ENCODE measurements at places on chromosomes 6 and 20. TPM values are rescaled to one million over a fixed set of nuclear protein-coding genes. Genes with fewer than 3 reads are reported as not detected.

DNA sequence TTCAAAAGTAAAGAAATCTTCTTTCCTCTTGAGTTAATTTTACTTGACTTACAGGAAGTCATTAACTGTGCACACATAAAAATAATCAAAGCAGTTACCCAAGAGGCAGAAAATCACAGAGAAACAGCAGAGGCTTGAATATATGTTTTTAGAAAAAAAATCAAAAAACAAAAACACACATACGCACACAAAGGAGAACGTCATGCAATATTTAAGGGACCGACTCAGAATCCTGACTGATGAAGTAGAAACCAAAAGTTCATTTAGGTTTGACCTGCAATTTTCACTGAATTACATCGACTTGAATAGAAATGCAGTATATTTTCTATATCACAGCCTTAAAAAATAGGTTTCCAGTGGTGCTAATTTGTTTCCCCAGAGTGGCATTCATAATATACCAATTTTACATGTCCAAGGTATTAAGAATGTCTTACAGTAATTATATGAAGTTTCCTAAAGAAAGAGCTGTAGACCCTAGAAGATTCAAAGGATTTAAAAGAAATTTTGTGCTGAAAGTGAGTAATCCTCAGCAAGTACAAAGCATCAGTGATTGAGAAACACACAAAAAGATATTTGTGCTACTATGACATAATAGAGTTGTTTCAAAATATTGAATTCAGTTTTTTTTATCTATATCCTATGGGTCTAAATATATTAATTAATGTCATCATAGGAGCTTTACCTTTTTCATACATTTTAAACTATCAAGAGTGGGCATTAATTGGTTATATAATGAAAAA is 358.5 kb upstream of the RUNX2 start:
- H3K27ac ChIP-seq, result no peak overlapping the region
- H3K4me1 ChIP-seq, result no peaks in the 10 kb centered on the region
- DNase-seq, result no peak
- no peak overlapping the region for H3K4me3 ChIP-seq
- H3K27me3 ChIP-seq, result no peaks in the 10 kb centered on the region
- no peaks in the 10 kb centered on the region for H3K36me3 ChIP-seq

- no peaks in the 10 kb centered on the region for H3K36me3 ChIP-seq
- DNase-seq, result no peak
- H3K4me3 ChIP-seq, result no peak overlapping the region
- H3K4me1 ChIP-seq, result no peaks in the 10 kb centered on the region
Measured at GRCh38 chr6:9428421-9429172, 986.3 kb downstream of the TFAP2A start.

DNA sequence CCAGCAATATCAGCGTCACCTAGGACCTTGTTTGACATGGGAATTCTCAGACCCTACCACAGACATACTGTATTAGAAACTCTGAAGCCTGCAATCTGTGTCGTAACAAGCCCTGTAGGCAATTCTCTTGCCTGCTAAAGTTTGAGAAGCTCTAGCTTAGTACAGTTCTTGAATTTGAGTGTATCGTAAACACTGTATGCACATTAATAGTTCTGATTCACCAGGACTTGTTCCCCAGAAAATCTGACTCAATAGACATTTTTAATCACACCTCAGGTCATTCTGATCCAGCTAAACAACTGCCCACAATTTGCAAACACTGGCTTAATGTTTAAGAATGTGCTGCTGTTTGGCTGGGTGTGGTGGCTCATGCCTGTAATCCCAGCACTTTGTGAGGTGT is 414.3 kb downstream of the TFAP2A start:
- H3K27me3 ChIP-seq, result no peaks in the 10 kb centered on the region
- DNase-seq, result no peak
- no peak overlapping the region for H3K27ac ChIP-seq
- H3K4me1 ChIP-seq, result no peaks in the 10 kb centered on the region
- no peak overlapping the region for H3K4me3 ChIP-seq

- no peak for DNase-seq
- no peaks in the 10 kb centered on the region for H3K4me1 ChIP-seq
- no peaks in the 10 kb centered on the region for H3K36me3 ChIP-seq
- no peak overlapping the region for H3K27ac ChIP-seq
Measured at GRCh38 chr6:155473741-155474140, 18.1 kb upstream of the NOX3 start.

DNA sequence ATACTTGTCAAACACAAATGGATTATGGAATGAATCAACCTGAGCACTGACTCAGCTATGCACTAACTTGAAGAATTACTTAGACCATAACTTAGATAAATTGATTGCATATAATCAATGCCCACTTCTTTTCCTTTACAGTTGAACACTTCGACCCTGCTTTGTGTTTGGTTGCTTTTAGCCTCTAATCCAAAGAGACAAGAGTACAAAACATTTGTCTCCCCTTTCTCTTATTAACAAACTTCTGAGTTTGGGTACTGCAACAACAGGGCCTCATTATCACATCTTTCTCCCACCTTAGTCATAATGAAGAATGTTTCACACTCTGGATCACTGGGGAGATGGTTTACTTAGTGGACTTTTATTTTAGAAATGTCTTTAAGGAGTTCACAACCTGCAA is 2.6 kb upstream of the TAAR6 start:
- no peak for DNase-seq
- H3K27ac ChIP-seq, result no peak overlapping the region
- no peaks in the 10 kb centered on the region for H3K4me1 ChIP-seq
- H3K27me3 ChIP-seq, result no peaks in the 10 kb centered on the region
- H3K4me3 ChIP-seq, result no peak overlapping the region

DNA sequence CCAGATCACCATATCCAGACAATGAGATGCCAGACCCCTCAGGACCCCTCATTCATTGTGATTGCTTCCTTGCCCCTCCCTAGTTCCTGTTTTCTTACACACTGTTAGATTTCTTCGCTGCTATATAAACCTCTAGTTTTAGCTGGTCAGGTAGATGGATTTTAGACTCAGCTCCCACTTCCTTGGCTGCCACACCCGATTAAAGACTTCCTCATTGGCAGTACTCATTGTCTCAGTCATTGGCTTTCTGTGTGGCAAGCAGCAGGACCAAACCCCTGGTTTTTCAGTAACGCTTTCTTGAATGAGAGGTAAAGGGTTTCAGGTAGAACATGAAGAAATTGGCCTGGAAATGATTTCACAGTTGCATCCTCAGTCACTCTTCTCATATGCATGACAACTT is 47.9 kb downstream of the QRSL1 start:
- no peaks in the 10 kb centered on the region for H3K4me1 ChIP-seq
- no peaks in the 10 kb centered on the region for H3K36me3 ChIP-seq
- DNase-seq, result no peak
- H3K4me3 ChIP-seq, result no peak overlapping the region

- no peak overlapping the region for H3K4me3 ChIP-seq
- H3K27me3 ChIP-seq, result no peaks in the 10 kb centered on the region
- no peak for DNase-seq
- no peak overlapping the region for H3K27ac ChIP-seq
Measured at GRCh38 chr6:11689847-11690246, 88.8 kb downstream of the ADTRP start.

GRCh38 chr6:28167926-28168325 is 26.2 kb downstream of the ZKSCAN8 start:
- DNase-seq, result no peak
- peaks cover 49% of the 10 kb centered on the region for H3K36me3 ChIP-seq
- H3K4me3 ChIP-seq, result no peak overlapping the region
- no peaks in the 10 kb centered on the region for H3K4me1 ChIP-seq
- H3K27me3 ChIP-seq, result no peaks in the 10 kb centered on the region

GRCh38 chr6:87297119-87297518 is 25.3 kb upstream of the SMIM8 start:
- no peak overlapping the region for H3K4me3 ChIP-seq
- no peaks in the 10 kb centered on the region for H3K4me1 ChIP-seq
- no peak overlapping the region for H3K27ac ChIP-seq
- no peaks in the 10 kb centered on the region for H3K36me3 ChIP-seq

DNA sequence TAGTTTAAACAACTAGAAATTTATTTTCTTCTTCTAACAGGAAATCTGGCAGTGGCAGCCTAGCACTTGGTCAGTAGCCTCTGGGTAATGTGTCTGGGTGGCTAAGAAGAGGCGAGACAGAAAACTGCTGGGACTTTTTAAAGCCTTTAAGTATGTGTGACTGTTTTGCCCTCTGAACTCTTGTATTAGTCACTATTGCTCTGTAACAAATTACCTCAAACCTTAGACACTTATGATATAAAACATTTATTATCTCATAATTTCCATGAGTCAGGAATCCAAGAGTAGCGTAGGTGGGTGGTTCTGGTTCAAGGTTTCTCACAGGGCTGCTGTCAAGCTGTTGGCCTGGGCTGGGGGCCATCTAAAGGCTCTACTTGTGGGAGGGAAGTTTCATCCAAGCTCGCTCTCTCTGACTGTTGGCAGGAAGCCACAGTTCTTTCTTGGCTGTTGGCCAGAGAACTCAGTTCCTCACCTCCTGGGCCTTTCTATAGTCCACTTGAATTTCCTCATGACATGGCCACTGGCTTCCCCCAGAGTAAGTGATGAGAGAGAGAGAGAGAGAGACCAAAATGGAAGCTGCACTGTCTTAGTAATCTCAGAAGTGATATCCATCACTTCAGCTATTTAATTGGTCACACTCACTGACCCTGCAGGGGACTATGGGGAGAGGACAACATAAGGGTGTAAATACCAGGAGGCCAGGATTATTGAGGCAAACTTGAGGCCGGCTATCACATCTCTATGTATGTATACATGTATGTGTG is 17.4 kb upstream of the TBC1D22B start:
- no peaks in the 10 kb centered on the region for H3K36me3 ChIP-seq
- no peak overlapping the region for H3K4me3 ChIP-seq
- H3K27ac ChIP-seq, result peak overlapping the region; percentile 41
- no peaks in the 10 kb centered on the region for H3K27me3 ChIP-seq
- H3K4me1 ChIP-seq, result peaks cover 13% of the 10 kb centered on the region

- no peak overlapping the region for H3K4me3 ChIP-seq
- no peaks in the 10 kb centered on the region for H3K36me3 ChIP-seq
- H3K4me1 ChIP-seq, result no peaks in the 10 kb centered on the region
- no peaks in the 10 kb centered on the region for H3K27me3 ChIP-seq
- DNase-seq, result no peak
- H3K27ac ChIP-seq, result no peak overlapping the region
Measured at GRCh38 chr6:2061880-2062279, 183.5 kb downstream of the GMDS start.

DNA sequence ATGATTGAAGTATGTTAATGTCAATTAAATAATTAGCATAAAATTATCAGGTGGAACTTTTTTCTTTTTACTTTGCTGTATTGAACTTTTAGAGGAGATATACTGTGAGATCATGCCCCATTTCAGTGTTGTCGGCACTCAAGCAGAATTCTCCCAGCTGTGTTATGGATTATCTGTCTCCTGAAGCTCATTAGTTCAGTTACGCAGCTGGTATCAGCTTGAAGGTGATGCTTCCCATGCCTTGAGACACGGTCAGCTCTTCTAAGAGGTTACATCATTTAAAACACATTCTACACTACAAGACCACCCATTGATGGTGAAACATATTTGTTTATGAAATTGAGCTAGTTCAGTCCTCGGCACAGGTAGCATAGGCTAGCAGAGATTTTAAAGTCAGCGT is 68.9 kb upstream of the PHACTR2 start:
- H3K27ac ChIP-seq, result no peak overlapping the region
- no peaks in the 10 kb centered on the region for H3K4me1 ChIP-seq
- no peak overlapping the region for H3K4me3 ChIP-seq

ADGRF4 gene
- not detected for total RNA-seq

PRND gene
- total RNA-seq, result not detected

CSTF1 gene
- 22.8 TPM for total RNA-seq

CD83 gene
- 3.3 TPM for total RNA-seq

C20orf96 gene
- total RNA-seq, result 8.7 TPM

TSPO2 gene
- total RNA-seq, result not detected

Data from tibial nerve (tissue), 4 donors.